ENCODE measurements at places on chromosomes 4 and X. TPM values are rescaled to one million over a fixed set of nuclear protein-coding genes. Genes with fewer than 3 reads are reported as not detected.

GRCh38 chr4:141195095-141195707, 25.5 kb upstream of the ZNF330 start:
- no peak for DNase-seq

- no peak for DNase-seq
Observed at GRCh38 chr4:19051831-19052230, 1030.3 kb upstream of the LCORL start.

The PABPC1L2B gene
- total RNA-seq, result not detected

The PTPN13 gene
- total RNA-seq, result 3.8 TPM

The NOX1 gene
- total RNA-seq, result not detected

The UGT2B15 gene
- not detected for total RNA-seq

The CC2D2A gene
- total RNA-seq, result 10.8 TPM

Data from heart right ventricle (tissue), 16 donors.